ENCODE measurements at places on chromosomes 1 and 21. TPM values are rescaled to one million over a fixed set of nuclear protein-coding genes. Genes with fewer than 3 reads are reported as not detected.

SNX7 gene
- total RNA-seq, result 80.3 TPM

HUNK gene
- 0.45 TPM for total RNA-seq

RHD gene
- not detected for total RNA-seq

PDZK1IP1 gene
- total RNA-seq, result not detected

OLFML3 gene
- 135 TPM for total RNA-seq

AVPR1B gene
- total RNA-seq, result not detected

OSBPL9 gene
- 52.7 TPM for total RNA-seq

MTMR11 gene
- 7.3 TPM for total RNA-seq

SRM gene
- 9.1 TPM for total RNA-seq

LRRC38 gene
- not detected for total RNA-seq

KCNJ15 gene
- not detected for total RNA-seq

AMIGO1 gene
- total RNA-seq, result 0.54 TPM

FAF1 gene
- 93.8 TPM for total RNA-seq

RNU1-2 gene
- total RNA-seq, result 2,882 TPM
